ENCODE measurements at places on chromosomes 3 and 15.
A peak's percentile ranks its signal among the peaks of the same experiment; 100 is the strongest.

DNA sequence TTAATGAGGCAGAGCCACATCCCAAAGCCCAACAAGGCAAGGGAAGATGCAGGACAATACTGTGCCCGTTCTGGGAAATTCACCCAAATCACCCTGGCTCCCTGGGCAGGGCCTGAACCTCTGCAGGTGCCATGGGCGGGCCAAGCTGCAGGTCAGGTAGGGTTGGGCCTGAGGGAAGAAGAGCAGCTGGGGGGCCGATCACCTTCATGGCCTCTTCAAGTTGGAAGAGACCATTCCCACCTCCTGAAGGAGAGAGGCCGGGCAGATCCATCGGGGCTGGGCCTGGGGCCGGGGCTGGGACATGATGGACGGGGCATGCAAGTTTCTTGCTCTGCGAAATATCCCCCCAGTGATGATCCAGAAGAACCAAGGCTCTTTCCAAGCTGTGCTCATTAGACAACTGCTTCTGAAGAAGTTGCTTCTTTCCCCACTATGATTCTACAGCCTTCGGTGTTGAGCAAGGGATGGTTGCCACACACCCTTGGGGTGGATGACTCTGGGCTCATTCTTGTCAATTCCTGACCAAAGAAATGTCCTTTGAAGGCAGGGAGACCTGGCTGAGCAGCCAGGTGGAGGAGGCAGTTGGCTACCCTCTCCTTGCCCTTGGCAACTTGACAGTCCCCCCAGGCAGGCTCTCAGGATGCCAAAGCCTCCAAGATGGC is 38.2 kb downstream of the KLHL25 start:
- no peak overlapping the region for H3K4me3 ChIP-seq
- H3K27me3 ChIP-seq = no peaks in the 10 kb centered on the region
- H3K36me3 ChIP-seq = peaks cover 7% of the 10 kb centered on the region
- H3K27ac ChIP-seq = no peak overlapping the region
- H3K4me1 ChIP-seq = no peaks in the 10 kb centered on the region

GRCh38 chr3:115330430-115330829 is 183.3 kb upstream of the ZBTB20 start:
- H3K36me3 ChIP-seq = no peaks in the 10 kb centered on the region
- H3K27ac ChIP-seq = no peak overlapping the region
- H3K27me3 ChIP-seq = no peaks in the 10 kb centered on the region
- no peak overlapping the region for H3K4me3 ChIP-seq
- DNase-seq = peak; percentile 51

- H3K4me1 ChIP-seq = peaks cover 25% of the 10 kb centered on the region
- peak; percentile 73 for DNase-seq
- H3K27me3 ChIP-seq = no peaks in the 10 kb centered on the region
- H3K27ac ChIP-seq = no peak overlapping the region
- H3K36me3 ChIP-seq = peaks cover under 1% of the 10 kb centered on the region
Measured at GRCh38 chr15:57146506-57147201, 228.2 kb downstream of the TCF12 start.

- peaks cover 10% of the 10 kb centered on the region for H3K36me3 ChIP-seq
- no peak overlapping the region for H3K4me3 ChIP-seq
- peaks cover 2% of the 10 kb centered on the region for H3K4me1 ChIP-seq
Measured at GRCh38 chr15:58594898-58595297, 154.6 kb downstream of the ADAM10 start.

GRCh38 chr15:94844538-94845389 is 613.4 kb downstream of the MCTP2 start:
- no peaks in the 10 kb centered on the region for H3K36me3 ChIP-seq
- H3K27me3 ChIP-seq = no peaks in the 10 kb centered on the region
- no peak overlapping the region for H3K4me3 ChIP-seq
- no peak overlapping the region for H3K27ac ChIP-seq
- no peaks in the 10 kb centered on the region for H3K4me1 ChIP-seq

DNA sequence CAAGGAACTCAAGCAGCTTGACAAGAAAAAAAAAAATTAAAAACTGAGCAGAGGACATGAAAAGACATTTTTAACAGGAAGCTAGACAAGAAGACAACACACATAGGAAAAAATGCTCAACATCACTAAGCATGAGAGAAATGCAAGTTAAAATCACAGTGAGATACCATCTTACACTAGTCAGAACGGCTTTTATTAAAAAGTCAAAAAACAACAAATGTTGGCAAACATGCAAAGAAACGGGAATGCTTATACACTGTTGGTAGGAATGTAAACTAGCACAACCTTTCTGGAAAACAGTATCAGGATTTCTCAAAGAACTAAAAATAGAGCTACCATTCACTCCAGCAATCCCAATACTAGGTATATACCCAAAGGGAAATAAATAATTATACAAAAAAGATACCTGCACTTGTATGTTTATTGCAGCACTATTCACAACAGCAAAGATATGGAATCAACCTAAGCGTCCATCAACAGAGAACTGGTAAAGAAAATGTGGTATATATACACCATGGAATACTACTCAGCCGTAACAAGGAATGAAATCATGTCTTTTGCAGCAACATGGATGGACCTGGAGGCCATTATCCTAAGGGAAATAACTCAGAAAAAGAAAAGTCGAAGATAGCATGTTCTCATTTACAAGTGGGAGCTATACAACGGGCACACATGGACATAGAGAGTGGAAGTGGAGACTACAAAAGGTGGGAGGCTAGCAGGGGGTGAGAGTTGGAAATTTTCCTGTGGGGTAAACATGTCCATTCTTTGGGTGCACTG is 5.2 kb downstream of the GOLIM4 start:
- no peak overlapping the region for H3K27ac ChIP-seq
- no peak overlapping the region for H3K4me3 ChIP-seq
- H3K4me1 ChIP-seq = peaks cover 13% of the 10 kb centered on the region
- peak; percentile 73 for DNase-seq

DNA sequence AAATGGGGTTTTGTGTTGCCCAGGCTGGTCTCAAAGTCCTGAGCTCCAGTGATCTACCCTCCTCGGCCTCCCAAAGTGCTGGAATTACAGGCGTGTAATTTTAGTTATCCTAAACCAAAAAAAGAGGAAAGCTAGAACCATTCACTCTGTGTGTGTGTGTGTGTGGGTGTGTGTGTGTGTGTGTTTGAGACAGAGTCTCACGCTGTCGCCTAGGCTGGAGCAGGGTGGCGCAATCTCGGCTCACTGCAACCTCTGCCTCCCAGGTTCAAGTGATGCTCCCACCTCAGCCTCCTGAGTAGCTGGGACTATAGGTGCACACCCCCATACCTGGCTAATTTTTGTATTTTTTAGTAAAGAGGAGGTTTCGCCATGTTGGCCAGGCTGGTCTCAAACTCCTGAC is 84.0 kb downstream of the TFDP2 start:
- DNase-seq = no peak
- H3K27me3 ChIP-seq = no peaks in the 10 kb centered on the region
- no peaks in the 10 kb centered on the region for H3K4me1 ChIP-seq
- no peak overlapping the region for H3K27ac ChIP-seq
- no peaks in the 10 kb centered on the region for H3K36me3 ChIP-seq
- no peak overlapping the region for H3K4me3 ChIP-seq

- no peaks in the 10 kb centered on the region for H3K27me3 ChIP-seq
- H3K36me3 ChIP-seq = no peaks in the 10 kb centered on the region
- peaks cover 19% of the 10 kb centered on the region for H3K4me1 ChIP-seq
- no peak for DNase-seq
- H3K4me3 ChIP-seq = no peak overlapping the region
- no peak overlapping the region for H3K27ac ChIP-seq
Measured at GRCh38 chr15:38847666-38848065, 283.1 kb upstream of the RASGRP1 start.

DNA sequence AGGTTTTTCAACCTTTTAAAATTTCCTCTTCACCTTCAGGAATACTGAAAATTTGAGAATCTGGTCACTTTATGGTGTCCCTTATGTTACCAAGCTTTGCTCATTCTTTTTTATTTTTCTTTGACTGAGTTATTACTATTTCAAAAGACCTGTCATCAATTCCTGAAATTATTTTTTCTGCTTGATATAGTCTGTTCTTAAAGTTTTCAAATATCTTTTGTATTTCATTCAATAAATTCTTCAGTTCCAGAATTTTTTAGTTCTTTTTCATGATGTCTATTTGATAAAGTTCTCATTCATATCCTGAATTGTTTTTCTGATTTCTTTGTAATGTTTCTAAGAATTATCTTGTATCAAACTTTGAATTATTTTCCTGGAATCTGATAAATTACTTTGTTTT is 63.9 kb downstream of the UQCC5 start:
- DNase-seq = no peak
- H3K27ac ChIP-seq = no peak overlapping the region
- no peaks in the 10 kb centered on the region for H3K27me3 ChIP-seq
- no peak overlapping the region for H3K4me3 ChIP-seq
- H3K36me3 ChIP-seq = peaks cover 36% of the 10 kb centered on the region

DNA sequence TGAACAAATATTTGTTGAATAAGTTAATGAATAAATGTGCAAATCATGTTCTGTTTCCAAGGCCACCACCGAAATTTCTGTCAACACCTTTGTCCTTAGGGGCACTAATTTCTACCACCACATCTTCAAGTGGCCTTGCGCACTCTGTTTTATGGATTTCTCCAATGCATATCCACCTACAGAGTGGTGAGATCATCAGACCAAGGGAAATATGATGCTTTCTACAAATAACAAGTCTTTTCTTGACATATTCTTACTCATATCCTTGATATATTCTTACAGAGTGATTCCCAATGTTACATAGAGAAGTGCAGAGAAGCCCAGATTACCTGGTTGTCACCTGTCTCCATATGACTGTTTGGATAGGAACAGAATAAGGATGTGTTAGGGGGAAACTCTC is 36.1 kb upstream of the TMCO5A start:
- H3K36me3 ChIP-seq = no peaks in the 10 kb centered on the region
- peaks cover 11% of the 10 kb centered on the region for H3K4me1 ChIP-seq
- no peak overlapping the region for H3K4me3 ChIP-seq
- no peak overlapping the region for H3K27ac ChIP-seq

GRCh38 chr15:36484038-36484778 is 95.2 kb upstream of the CDIN1 start:
- H3K27me3 ChIP-seq = no peaks in the 10 kb centered on the region
- no peak overlapping the region for H3K4me3 ChIP-seq
- DNase-seq = peak; percentile 87
- no peaks in the 10 kb centered on the region for H3K36me3 ChIP-seq
- H3K27ac ChIP-seq = no peak overlapping the region
- peaks cover 5% of the 10 kb centered on the region for H3K4me1 ChIP-seq

DNA sequence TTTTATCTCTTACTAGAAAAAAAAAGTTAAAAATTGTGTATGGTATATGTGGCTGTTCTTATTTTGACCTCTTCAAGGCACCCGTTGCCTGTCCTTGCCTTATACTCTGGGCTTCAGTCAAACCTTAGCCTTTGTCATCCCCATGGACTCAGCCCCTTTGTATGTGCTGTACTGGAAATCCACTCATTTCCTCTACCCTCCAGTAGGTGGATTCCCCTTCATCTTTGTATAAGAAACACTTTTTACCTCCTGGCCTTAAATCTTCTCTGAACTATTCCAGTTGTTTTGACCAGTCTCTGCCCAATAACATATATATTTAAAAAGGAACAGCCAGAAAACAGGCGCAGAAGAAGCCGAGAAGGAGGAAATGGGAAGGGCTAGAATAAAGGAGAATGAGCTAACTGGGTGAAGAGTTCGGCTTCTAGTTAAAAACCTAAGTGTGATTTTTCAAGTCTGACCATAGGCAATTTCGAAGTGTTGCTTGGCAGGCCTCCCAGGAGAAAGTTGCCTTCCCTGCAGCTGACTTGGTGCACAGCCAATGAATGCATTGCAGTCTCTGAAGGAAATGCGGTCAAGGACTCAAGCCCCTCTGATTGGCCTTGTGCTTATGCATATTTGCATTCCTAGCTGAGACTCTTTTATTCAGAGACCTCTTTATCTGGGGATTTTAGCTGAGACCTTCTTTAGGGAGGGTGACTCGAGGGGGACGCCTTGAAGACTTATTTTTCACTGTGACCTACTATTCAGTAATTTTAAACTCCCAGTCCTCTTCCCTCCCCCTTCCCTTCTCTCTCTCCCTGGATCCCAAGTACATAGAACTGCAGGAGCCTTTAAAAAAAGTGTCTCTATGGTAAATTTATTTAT is 277.4 kb downstream of the ROBO1 start:
- no peak overlapping the region for H3K27ac ChIP-seq
- no peaks in the 10 kb centered on the region for H3K27me3 ChIP-seq
- H3K36me3 ChIP-seq = no peaks in the 10 kb centered on the region
- peak; percentile 41 for DNase-seq
- H3K4me1 ChIP-seq = no peaks in the 10 kb centered on the region

GRCh38 chr3:97464035-97464434 is 300.5 kb upstream of the ARL6 start:
- no peaks in the 10 kb centered on the region for H3K36me3 ChIP-seq
- H3K27me3 ChIP-seq = no peaks in the 10 kb centered on the region
- no peak overlapping the region for H3K27ac ChIP-seq
- DNase-seq = no peak
- no peaks in the 10 kb centered on the region for H3K4me1 ChIP-seq

DNA sequence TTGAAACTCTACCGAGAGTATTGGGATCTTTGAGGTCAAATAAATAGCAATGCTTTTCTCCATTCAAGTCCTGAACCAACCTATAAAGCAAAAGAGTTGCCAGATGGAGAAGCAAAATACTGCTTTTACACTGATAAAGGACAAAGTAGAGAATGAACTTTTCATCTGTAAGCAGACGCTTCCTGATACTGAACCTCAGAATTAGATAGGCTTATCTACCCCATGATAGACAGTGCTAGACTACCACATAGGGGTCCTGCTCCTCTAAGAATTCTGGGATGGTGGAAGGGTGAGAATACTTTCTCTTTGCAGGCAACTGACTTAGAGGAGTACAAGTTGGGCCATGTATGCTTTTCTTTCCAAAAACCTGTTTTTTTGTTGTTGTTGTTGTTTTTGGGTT is 9.5 kb downstream of the SAXO2 start:
- no peaks in the 10 kb centered on the region for H3K27me3 ChIP-seq
- 0 out of 2 replicates have a peak, but pooled peaks cover 2% of the 10 kb centered on the region for H3K4me1 ChIP-seq
- H3K27ac ChIP-seq = no peak overlapping the region
- H3K4me3 ChIP-seq = no peak overlapping the region

DNA sequence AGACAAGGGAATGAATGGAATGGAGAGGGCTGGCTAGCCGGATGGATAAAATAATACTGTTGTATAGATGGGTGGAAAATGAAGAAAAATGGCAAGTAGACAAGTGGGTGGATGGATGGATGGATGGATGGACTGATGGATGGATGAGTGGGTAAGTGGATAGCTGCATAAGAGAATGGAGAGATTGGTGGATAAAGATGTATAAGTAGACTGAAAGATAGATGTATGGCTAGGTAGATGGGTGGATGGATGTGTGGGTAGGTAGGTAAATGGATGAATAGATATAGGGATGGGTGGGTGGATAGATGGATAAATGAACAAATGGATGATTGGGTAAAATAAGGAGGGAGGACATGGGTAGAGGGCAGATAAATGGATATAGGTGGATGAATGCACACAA is 13.9 kb downstream of the CPNE9 start:
- H3K27ac ChIP-seq = no peak overlapping the region
- no peaks in the 10 kb centered on the region for H3K36me3 ChIP-seq
- no peak overlapping the region for H3K4me3 ChIP-seq
- DNase-seq = no peak

- peaks cover 10% of the 10 kb centered on the region for H3K36me3 ChIP-seq
- DNase-seq = peak; percentile 34
- peak overlapping the region; percentile 99 for H3K27ac ChIP-seq
- H3K27me3 ChIP-seq = no peaks in the 10 kb centered on the region
- H3K4me1 ChIP-seq = peaks cover 4% of the 10 kb centered on the region
Measured at GRCh38 chr15:37099319-37100108, 835 bp downstream of the MEIS2 start.

- H3K36me3 ChIP-seq = peaks cover 5% of the 10 kb centered on the region
- no peak overlapping the region for H3K4me3 ChIP-seq
- no peaks in the 10 kb centered on the region for H3K27me3 ChIP-seq
- H3K4me1 ChIP-seq = no peaks in the 10 kb centered on the region
Measured at GRCh38 chr15:67559576-67559975, 17.1 kb downstream of the MAP2K5 start.

GRCh38 chr3:16883723-16884083 is 1.1 kb upstream of the PLCL2 start:
- no peaks in the 10 kb centered on the region for H3K36me3 ChIP-seq
- H3K27me3 ChIP-seq = peaks cover 4% of the 10 kb centered on the region
- H3K4me1 ChIP-seq = peaks cover 4% of the 10 kb centered on the region
- no peak overlapping the region for H3K27ac ChIP-seq

Data from IMR-90 (cell line).